Urothelium cell line (cell line): ENCODE measurements at places on chromosomes 2 and 18.
A peak's percentile ranks its signal among the peaks of the same experiment; 100 is the strongest.

GRCh38 chr18:6941996-6942395, 175.6 kb downstream of the LAMA1 start:
- no peak for DNase-seq

GRCh38 chr2:73156539-73157124, 43.9 kb upstream of the RAB11FIP5 start:
- DNase-seq = peak; percentile 58

GRCh38 chr18:67478249-67478648, 38.3 kb downstream of the DSEL start:
- DNase-seq = no peak

DNA sequence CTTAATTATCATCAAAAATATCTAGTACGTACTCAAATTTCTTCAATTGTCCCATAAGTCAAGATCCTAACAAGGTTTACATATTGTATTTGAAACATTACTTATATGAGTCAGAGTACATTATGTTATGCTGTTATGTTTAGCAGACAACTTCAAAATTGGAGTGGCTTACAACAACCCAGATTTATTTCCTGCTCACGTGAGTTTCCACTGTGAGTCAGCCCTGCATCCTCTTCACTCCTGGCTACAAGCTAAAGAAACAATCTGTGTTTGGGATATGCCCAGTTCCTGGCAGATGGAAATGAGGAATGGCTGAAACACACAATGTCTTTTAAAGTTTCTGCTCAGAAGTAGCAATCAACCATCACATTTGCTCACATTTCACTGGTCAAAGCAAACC, 31.5 kb upstream of the TANC1 start:
- DNase-seq = peak; percentile 38

- DNase-seq = no peak
Measured at GRCh38 chr18:68519336-68519735, 195.6 kb downstream of the TMX3 start.

DNA sequence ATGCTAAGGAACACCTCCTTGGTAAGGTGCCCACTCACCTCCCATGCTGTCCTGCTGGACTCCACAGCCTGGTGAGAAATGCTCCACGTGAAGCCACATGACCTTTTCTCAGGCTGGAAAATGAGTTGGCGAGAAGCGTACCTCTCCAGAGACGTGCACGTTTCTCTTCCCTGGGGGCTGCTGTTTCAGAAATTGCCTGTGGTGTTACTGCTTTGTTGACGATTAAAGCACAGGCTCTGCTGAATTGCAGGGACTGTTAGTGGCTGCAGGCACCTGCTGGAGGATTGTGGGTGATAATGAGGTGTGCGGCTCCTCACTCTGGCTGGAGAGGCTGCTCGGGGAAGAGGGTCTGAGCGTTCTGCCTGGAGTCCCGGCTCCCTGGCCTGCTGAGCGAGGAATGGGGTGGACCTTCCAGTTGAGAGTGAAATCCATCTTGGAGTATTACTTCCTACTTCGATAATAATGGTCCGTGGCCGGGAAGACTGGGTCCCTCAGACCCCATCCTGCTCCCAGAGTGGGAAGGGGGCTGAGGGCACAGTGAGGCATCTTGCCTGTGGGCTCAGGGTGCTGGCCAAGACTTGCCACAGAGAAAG, 199.3 kb upstream of the HDAC4 start:
- no peak for DNase-seq

- DNase-seq = no peak
Measured at GRCh38 chr2:2181493-2181892, 149.6 kb downstream of the MYT1L start.

GRCh38 chr2:185274718-185275484, 463.7 kb upstream of the FSIP2 start:
- DNase-seq = no peak

GRCh38 chr2:206611736-206612135, 30.6 kb upstream of the FAM237A start:
- no peak for DNase-seq

DNA sequence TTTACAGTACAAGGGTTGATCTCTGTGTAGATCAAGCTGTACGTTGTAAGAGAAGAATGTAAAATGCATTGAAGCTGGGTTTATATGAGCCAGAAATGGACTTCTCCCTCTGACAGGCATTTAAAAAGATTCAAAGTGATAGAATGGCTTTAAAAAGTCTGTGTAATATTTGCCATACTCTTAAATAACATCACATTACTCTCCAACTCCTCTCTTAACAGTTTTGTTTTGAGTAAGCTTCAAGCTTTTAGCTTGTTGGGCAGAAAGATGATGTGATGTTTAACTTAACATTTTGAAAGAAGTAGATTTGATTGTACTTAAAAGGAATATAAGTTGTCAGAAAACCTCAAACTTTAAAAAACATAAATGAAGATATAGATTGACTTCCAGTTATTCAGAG, 72.2 kb downstream of the COX7A2L start:
- no peak for DNase-seq

DNA sequence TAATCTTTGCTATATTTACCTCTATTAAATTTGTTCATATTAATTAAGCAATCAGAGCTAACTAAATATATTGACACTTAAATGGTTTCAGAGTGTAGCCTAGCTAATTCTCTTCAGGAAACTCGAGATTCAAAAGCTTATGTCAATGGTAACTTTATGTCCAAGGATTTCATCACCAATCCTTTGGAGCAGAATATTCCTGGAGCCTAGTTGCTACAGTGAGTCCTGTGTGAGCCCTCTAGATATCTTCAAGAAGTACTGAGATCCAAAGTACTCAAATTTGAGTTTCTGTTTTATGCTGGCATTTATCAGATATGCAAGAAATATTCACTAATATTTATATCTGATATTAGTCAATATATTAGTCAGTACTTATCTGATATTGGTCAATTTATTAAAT, 31.3 kb downstream of the DTNA start:
- no peak for DNase-seq

DNA sequence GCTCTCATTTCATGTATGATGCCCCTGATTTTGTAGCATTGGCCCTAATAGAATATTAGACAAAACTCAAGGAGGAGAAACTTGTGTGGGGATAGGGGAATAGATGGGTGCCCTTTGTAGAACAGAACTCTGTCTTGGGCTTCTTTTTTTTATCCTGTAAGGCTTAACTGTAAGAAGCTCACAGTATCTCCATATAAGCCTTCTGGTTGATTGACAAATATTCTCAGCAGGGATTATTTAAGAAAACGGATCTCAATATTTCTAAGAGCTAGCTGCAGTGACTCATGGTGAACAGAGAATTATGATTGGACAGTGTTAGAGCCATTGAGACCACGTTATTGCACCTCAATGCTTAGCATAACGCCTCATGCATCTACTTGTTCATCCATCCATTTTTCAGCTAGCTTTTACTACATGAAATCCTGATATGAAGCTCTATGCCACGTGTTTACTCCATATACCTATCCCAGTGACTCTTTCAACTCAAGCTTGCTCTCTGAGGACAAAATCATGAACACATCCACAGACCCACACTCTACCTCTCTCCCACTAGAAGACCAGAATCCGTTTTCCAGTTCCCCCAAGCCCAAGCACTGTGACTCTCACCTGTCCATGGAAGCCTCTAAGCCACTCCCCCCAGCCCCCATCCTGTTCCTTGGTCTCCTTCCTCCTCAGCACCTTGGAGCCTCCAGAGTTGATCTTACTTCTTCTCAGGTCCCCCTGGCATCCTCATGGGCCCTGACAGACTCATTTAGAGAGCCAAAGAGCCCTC, 99.2 kb downstream of the BCL2L11 start:
- no peak for DNase-seq

GRCh38 chr2:237304763-237305514, 109.0 kb downstream of the COL6A3 start:
- peak; percentile 76 for DNase-seq

DNA sequence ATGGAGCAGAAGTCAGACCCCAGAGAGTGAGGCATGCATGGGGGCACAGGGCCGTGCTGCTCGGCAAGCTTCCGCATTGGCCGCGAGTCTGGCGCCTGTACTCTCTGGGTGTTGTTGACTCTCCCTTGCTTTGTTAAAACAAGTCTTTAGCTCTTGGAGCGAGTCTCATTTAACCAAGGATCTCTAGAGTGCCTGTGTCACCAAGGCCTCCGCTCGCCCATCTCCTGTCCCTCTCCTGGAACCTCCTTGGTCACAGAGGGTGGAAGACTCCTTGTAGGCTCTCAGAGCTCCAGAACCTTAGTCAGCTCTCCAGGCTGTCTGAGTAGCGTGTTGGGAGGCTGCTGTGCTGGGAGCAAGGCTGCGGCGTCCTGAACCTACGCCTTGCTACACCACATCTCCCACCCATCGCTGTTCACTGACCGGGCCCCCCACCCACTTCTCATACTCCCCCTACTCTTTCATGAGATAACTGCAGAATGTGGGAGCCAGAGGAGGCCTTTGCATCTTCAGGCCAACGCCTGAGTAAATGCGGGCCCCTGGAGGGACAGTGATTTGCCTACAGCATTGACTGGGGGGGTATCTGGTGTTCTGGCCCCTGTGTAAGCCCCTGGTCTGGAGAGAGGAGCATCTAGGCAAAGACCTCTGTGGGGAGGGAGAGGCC, 66.1 kb downstream of the CIB4 start:
- DNase-seq = no peak

GRCh38 chr2:53636596-53636995, 131.0 kb upstream of the CHAC2 start:
- no peak for DNase-seq

DNA sequence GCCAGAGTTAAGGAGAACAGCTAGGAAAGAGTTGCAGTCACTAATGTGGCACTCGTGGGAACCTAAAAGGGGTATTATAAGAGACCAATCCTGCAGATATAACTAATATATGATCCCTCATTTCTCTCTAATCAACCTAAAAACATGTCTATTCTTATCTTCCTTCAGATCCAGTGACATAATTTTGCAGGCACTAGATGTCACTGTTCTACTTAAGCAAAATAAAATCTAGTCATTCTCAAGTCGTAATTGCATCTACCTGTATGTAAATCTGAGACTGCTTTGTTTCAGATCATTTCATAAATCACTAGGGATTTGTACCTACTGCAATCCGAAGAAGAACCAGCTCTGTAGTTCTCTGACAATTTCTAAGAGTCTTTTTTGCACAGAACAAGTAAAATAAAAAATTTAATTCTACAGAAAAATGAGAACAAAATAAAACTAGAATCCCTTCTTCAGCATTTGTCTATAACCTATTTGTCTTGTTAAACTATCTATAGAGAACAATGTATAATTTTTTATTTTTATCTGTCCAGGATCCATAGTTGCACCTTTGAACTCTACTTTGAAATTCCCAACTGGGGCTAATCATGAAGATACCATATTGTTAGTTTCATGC, 56.5 kb upstream of the ERBB4 start:
- DNase-seq = peak; percentile 15

- DNase-seq = peak; percentile 8
Measured at GRCh38 chr18:52236131-52236530, 103.9 kb upstream of the DCC start.

DNA sequence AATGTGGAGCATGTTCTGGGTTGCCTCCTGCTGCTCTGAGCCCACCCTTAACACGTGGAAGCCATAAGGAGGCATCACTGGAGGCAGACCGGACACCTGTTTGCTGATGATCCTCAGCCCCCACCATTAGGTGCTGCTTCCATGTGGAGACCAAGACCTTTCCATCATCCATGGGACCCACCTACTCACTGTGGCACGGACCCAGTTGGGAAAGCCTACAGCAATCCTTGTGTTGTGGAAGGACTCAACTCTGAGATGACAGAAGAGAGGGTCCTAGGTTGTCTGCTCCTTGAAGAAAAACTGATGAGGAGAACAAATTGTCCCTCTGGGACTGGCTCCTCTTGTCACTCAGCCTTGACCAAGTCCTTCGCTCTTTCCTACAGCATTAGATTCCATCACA, 86.5 kb upstream of the RAB12 start:
- DNase-seq = no peak

DNA sequence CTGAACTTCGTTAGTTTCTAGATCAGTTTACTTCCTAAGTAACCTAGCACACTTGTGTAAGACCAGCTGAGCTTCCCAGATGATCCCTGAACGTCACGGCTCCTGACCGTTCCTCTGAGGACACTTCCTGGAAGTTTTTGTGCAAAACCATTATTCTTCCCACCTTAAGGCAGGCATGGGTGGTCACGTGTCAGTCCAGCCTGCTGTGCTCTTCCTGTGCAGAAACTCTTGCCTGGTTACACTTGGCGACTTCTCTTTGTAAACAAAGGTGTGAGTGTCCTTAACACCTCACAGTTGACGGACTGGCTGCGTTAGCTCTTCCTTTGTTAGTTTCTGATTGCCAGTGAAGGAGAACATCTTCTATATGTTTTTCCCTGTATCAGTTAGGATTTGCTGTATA, 118.3 kb downstream of the SH3RF3 start:
- no peak for DNase-seq

DNA sequence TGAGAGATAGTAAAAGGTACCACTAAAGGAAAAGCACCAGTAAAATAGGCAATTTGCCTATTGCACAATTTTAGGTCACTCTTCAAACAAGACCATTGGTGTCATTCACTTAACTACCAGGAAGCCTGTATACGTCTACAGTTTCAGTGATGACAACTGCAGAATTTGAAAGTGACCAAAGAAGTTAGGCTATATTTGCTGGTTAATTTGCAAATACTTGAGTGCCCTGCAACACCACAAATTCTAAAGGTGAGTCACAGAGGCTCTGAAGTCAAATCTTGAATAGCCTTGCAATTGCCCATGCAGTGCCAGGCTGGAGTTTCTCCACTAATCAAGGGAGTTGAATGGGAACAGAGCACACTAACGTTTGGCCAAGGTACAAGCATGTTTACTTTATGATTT, 128.7 kb upstream of the CCDC68 start:
- no peak for DNase-seq

DNA sequence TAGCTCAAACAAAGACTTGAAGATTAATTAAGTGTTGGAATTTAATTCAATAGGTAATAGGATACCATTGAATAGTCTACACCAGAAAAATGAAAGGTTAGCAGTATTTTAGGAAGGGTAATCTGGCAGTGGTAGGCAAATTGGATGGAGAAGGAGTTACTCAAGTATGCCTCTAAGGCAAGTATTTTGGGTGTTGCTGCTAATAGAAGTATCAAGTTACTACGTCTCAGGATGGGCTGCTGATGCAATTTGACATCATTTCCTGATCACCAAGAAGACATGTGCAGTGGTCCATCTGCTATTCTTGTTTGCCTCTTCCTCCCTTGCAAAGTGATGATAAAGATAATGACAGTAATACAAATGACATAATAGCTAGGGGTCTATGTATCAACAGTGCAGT, 485.3 kb downstream of the TGIF1 start:
- no peak for DNase-seq

DNA sequence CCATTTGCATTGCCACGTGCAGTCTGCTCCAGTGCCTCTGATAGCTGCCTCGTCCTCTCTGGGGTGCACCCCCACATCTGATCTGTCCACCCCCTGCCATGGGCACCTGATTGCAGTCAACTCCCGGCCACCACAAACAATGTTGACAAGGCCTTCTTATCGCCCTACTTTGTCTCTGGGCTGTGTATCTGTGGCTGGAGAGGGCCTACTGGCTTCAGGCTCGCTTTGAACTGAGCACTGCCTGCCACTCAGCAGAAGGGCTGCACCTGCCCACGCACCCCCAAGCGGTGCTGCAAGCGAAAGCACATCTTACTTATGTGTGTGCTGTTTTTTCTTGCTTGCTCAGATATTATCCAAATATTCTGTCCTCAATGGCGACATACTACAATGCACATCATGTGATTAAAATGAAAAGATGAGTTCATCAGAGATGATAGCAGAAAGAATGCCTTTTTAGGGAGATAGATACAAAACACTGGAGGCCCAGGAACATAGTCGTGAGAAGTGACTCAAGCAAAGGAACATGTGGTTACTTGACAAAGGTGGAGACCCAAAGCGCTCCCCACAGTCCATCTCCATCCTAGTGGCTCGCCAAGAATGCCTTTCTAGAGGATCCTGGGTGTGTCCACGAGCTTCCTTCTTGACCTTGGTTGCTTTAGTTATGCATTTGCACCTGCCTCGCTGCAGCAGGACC, 28.8 kb downstream of the FBLN7 start:
- DNase-seq = no peak
